ENCODE measurements at places on chromosomes 5 and 9. TPM values are rescaled to one million over a fixed set of nuclear protein-coding genes. Genes with fewer than 3 reads are reported as not detected.

DNA sequence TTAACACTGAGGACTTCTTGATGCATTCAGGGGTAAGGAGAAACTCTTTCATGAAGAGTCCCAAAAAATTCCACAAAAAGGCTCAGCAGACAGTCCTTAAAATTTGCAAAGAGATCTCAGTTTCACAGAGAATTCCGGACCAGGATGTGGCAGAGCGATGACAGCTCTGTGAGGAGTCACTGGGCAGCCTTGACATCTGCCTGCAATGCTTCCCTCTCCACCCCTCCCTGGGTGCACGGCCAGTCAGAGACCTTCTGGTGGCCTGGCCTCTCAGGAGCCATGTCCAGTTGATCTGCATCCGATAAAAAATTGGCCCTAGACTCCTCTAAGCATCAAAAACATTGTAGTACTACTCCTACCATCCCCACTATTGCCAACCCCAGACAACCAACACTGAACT lies 76.8 kb downstream of the MACROH2A1 start:
- no peaks in the 10 kb centered on the region for H3K27me3 ChIP-seq
- DNase-seq = no peak
- H3K36me3 ChIP-seq = peaks cover 4% of the 10 kb centered on the region
- H3K4me1 ChIP-seq = peaks cover 11% of the 10 kb centered on the region
- H3K4me3 ChIP-seq = no peak overlapping the region

Gene SMIM33
- total RNA-seq = 0.32 TPM

DNA sequence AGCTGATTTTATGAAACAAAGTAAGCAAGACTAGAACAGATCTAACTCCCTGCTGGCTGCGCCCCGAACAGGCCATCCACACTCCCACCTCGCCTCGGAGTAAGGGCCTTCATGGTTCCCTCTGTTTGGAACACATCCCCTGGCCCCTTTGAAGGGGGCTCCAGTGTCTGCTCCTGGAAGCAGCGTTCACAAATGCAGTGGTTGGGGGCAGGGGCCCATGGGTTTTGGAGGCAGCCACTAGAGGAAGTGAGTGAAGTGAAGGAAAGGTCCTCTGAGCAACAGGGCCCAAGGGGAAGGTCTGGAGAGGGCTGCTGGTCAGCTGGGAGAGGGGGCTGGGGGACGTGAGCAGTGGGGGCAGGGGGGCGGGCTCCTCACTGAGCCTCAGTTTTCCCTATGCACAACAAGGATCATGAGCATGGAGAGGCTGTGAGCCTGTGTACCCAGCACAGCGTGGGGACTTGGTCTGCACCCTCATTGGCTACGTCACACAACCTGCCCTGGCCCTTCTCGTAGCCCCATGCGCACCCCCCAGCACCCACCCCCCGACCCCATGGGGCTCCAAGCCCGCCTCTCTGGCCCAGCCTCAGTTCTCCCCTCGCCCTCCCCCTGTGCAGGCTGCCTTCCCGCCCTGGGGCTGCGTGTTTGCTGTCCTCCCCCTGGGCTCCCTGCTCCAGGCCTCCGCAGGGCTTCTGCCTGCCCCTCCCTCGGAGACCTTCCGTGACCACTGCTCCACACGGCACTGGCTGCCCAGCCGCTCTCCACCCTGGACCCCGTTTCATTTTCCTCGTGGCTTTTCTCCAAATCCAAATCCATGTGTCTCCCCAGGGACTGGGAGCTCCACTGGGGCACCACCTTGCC lies 39.5 kb downstream of the RASGEF1C start:
- no peaks in the 10 kb centered on the region for H3K4me1 ChIP-seq
- H3K36me3 ChIP-seq = no peaks in the 10 kb centered on the region
- no peak overlapping the region for H3K4me3 ChIP-seq
- H3K27me3 ChIP-seq = peaks cover 18% of the 10 kb centered on the region
- no peak overlapping the region for H3K27ac ChIP-seq

Gene ANKRD18A
- total RNA-seq = 22.3 TPM

Gene CD274
- 6.7 TPM for total RNA-seq

GRCh38 chr5:76074487-76075065 lies 8.6 kb upstream of the SV2C start:
- peaks cover 71% of the 10 kb centered on the region for H3K27me3 ChIP-seq
- H3K36me3 ChIP-seq = peaks cover 5% of the 10 kb centered on the region
- H3K4me3 ChIP-seq = no peak overlapping the region
- H3K4me1 ChIP-seq = peaks cover 4% of the 10 kb centered on the region
- H3K27ac ChIP-seq = no peak overlapping the region

DNA sequence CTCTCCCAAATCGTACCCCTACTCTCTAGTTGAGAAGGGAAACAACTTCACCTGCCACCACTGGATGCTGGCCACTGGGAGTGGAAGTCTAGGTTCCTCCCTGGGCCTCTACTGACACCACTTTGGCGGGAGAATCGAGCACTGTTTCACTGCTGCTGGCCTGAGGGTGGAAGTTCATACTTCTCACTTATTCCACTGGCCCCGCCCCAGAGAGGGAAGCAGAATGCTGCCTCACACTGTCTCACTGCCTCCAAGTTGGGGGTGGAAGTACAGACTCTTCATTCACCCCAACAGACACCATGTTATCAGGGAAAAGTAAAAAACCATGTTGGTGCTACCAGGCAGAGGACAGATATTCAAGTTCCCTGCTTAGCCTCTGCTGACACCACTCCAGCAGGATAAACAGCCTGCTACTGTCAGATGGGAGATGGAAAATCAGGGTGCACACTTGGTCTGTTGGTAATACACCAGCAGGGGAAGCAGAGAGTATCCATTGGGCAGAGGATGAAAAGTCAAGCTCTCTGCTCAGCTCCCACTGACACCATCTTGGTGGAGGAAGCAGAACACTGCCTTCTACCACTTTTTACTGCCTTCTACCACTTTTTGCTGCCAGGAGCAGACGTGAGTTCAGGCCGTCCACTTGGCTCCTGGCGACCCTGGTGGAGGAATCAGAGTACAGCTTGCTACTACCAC lies 159.4 kb downstream of the SIL1 start:
- no peak overlapping the region for H3K4me3 ChIP-seq
- H3K36me3 ChIP-seq = peaks cover 2% of the 10 kb centered on the region
- no peaks in the 10 kb centered on the region for H3K27me3 ChIP-seq

DNA sequence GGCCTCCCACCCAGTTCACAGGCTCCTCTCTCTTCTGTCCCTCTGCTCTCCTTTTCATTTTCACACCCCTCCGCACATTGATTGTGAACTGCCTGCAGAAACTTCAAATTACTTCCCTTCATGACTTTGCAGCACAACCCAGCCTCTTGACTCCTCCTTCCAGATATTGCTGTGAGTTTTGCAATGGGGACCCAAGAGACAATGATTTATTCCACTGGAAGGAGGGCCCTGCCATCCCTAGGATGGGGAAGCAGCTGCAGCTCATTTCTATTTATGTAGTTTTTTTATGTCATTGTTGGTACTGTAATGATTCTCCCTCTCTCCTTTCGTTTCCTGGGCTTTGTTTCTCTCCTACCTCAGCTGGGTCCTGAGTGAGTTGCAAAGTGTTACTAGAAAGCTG lies 364.9 kb downstream of the ICE1 start:
- H3K27me3 ChIP-seq = peaks cover 5% of the 10 kb centered on the region
- DNase-seq = no peak
- peaks cover 2% of the 10 kb centered on the region for H3K36me3 ChIP-seq

Gene RNF183
- not detected for total RNA-seq

Gene MXD3
- total RNA-seq = 8.7 TPM

DNA sequence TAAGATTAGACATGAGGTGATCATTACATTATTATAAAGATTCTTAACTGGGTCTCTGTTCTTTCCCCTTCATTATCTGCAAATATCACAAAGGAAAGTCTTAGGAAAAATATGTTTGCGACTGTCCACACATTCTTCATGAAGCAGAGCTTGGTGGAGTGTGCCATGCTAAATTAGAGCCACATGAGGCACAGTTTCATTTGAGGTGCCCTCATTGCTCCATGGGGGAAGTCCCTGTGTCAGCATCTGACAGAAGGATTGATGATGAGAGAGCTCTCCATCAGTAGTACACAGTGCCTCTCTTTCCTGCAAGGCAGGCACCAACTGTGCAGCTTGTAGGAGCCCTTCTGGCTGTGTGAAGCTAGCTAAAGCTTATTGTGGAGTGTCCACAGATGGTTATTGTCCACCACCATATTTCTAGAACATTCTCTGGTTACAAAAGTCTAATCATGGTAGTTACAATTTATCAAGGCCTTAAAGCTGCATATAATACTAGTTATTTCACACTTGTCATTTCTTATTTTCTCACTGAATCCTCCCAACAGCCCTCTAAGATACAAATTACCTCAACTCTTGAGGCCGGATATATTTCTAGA lies 63.9 kb downstream of the C9orf152 start:
- peak; percentile 17 for DNase-seq
- H3K36me3 ChIP-seq = peaks cover 2% of the 10 kb centered on the region
- H3K27me3 ChIP-seq = no peaks in the 10 kb centered on the region
- H3K4me1 ChIP-seq = peaks cover 34% of the 10 kb centered on the region
- H3K4me3 ChIP-seq = peak overlapping the region; percentile 25
- peak overlapping the region; percentile 74 for H3K27ac ChIP-seq

- no peak overlapping the region for H3K27ac ChIP-seq
- H3K4me1 ChIP-seq = peaks cover 9% of the 10 kb centered on the region
- peaks cover 12% of the 10 kb centered on the region for H3K36me3 ChIP-seq
- H3K4me3 ChIP-seq = no peak overlapping the region
- no peak for DNase-seq
Observed at GRCh38 chr5:75601996-75602395, 9.3 kb upstream of the ANKDD1B start.

Gene PCSK1
- not detected for total RNA-seq

DNA sequence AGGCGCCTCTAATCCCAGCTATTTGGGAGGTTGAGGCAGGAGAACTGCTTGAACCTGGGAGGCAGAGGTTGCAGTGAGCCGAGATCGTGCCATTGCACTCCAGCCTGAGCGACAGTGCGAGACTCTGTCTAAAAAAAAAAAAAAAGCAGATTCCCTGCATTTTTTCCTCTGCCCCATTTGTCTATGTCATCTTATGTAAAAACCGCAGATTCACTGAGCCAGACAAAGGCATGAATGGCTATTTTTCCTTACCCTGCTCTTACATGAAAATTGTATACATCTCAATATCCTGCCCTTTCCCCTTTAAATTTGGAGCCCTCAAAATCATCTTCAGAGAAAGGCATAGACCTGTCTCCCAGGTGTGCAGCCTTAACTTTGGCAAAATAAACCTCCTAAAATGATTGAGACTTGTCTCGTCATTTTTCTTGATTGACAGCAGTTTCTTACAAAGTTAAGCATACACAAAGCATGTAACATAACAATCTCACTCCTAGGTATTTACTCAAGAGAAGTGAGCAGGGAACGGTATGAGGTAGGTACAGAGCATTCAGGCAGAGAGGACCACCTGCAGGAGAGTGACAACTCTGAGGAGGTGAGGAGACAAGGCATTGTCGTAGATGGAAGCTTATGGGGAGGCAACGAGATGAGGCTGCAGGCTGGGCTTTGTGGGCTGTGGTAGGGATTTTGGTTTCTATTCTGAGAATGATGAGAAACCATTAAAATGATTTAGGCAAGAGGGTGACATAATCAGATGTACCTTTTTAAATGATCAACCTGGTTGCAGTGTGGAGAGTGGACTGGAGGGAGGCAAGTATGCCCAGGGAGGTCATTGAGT lies 65.7 kb upstream of the IL6ST start:
- H3K36me3 ChIP-seq = no peaks in the 10 kb centered on the region
- H3K4me3 ChIP-seq = peak overlapping the region; percentile 55
- H3K4me1 ChIP-seq = peaks cover 36% of the 10 kb centered on the region
- no peak for DNase-seq

- H3K27me3 ChIP-seq = peaks cover 27% of the 10 kb centered on the region
- H3K36me3 ChIP-seq = peaks cover 3% of the 10 kb centered on the region
- H3K27ac ChIP-seq = peak overlapping the region; percentile 70
- H3K4me1 ChIP-seq = peaks cover 42% of the 10 kb centered on the region
- peak overlapping the region; percentile 98 for H3K4me3 ChIP-seq
- no peak for DNase-seq
Observed at GRCh38 chr9:95506678-95507463, 9.9 kb downstream of the PTCH1 start.

Gene OGN
- 0.52 TPM for total RNA-seq

DNA sequence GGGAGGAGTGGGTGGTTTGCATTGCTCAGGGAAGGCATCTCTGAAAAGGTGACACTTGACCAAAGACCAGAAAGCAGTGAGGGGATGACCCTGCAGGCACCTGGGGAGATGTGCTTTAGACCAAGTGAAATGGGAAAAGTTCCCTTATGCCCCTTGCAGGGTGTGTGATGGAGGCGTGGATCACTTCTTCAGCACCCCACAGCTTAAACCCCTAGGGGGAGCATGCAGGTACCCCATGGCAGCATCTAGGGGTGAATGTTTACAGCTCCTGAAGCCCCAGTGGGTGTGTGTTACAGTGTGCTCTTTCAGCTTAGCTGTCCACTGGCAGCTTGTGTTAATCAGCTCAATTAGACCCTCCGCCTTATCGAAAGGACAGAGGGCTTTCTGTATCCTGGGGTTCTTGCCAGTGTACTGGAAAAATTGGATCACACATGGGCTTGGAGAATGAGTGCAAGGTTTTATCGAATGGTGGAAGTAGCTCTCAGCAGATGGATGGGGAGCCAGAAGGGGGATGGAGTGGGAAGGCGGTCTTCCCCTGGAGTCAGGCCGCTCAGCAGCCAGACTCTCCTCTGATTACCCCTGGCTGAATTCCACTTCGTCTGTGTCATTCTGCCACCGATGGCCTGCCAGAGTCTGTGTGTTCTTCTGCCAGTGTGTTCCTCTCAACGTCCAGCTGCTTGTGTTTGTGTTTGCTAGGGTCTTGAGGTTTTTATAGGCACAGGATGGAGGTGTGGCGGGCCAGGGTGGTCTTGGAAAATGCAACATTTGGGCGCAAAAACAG lies 6.3 kb downstream of the BHMT2 start:
- no peaks in the 10 kb centered on the region for H3K36me3 ChIP-seq
- H3K27ac ChIP-seq = no peak overlapping the region
- DNase-seq = no peak
- no peak overlapping the region for H3K4me3 ChIP-seq
- peaks cover 27% of the 10 kb centered on the region for H3K27me3 ChIP-seq

DNA sequence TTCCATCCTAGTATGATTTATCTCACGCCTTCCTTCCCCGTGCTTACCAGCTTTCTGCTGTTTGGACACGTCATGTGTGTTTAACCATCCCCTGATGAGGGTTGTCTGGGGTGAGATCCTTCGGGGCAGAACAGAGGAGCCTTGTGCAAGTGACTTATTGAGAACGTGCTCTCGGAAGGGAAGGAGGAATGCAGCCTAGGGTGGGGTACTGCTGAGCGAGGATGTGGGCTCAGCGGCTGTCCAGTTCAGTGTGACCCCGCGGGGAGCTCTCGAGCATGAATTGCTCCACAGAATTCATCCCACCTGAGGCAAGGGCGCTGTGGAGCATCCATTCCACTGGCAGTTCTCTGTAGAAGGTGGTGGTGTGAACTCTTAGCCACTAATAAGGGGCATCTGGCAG lies 4.0 kb downstream of the MYOZ3 start:
- no peak overlapping the region for H3K4me3 ChIP-seq
- no peak for DNase-seq
- peaks cover 2% of the 10 kb centered on the region for H3K36me3 ChIP-seq
- no peak overlapping the region for H3K27ac ChIP-seq
- H3K4me1 ChIP-seq = no peaks in the 10 kb centered on the region

DNA sequence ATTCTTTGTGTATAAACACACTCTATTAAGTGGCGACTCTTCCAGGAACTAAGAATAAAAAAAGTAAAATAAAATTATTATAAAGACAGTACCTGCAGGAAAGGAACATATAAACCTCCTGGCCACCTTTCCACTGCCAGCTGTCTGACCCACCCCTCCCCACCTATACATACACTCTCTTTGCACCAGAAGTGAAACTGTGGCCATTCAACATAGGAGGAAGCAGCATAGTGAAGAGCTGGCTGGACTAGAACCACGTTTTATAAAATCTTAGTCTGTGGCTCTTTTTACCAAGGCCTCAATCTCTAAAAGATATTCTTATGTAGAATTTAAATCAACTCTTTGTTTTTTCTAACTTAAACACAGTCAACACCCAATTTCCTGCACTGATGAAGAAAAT lies 289.6 kb downstream of the GABRB2 start:
- H3K27ac ChIP-seq = no peak overlapping the region
- DNase-seq = no peak
- no peak overlapping the region for H3K4me3 ChIP-seq
- no peaks in the 10 kb centered on the region for H3K27me3 ChIP-seq
- H3K36me3 ChIP-seq = no peaks in the 10 kb centered on the region
